ENCODE measurements at places on chromosomes 7 and 10.

DNA sequence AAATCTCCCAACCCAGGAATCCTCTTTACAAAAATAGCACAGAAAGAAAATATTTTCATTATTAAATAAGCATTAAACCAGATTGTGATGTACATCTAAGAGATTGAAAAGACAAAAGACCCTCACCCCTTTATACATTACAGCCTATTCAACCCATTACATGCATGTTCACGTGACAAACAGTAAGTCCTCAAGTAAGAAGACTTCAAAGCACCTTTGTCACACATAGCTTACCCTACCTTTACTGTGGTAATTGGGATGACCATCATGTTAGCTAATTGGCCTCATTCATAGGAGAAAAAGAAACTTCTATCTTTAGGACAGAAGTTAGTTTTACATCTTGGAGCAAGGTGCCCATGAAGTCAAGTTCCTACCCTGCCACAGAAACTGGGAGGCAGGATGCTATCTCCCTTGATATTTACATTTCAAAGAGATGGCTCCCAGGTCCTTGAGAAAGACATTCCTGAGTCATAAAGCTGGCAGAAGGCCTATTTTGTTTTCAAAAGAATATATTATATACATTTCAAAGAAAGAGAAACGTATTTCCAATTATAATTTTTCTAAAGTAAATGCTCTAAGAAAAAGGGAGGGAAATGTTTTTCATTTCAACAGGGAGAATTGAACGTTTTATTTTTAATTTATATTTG, 48.1 kb downstream of the GNAI1 start:
- DNase-seq = no peak

DNA sequence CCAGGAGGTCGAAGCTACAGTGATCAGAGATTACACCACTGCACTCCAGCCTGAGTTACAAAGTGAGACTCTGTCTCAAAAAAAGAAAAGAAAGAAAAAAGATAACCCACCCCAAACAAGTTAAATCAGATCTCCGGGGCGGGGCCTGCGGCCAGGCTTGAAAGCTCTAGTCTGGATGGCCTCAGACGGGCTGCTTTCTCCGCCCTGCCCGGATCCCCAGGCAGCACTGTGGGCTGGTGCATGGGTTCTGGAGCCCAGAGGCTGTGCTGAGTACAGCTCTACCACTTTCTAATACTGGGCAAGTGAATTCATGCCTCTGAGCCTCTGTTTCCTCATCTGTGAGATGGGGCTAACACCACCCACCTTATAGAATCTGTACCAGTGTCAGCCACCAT, 83.7 kb downstream of the ZMIZ1 start:
- DNase-seq = no peak

DNA sequence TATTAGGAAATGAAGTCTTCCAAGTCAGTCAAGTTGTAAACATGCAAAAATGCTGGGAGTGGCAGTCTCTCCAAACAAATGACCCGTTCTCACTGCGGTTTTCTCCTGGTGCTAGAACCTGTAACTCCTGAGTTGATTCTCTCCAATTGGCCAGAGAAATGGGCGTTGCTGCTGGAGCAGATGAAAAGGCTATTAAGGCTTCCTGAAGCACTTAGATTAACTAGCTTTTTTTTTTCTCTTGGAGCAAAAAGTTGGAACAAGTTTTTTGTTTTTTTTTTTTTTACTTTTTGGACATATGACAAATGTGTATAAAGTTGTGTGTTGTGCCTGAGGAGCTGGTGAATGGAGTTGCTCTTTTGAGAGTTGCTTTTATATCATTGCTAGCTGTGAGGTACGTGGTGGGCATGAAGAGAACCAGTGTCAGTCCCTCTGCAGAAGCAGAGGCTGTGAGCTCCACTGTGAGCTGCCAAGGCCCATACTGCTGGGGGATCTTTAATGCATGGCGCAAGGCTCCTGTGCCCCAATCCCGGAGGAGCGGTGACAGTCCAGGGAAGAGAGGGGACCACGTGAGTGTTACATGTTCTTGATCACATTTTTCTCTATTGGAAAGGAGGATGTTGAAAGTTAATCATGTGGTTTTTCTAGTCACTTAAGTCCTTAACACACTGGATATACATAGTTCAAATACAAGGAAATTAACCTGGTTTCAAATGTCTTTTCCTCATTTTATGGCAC, 393.6 kb upstream of the GALNT17 start:
- no peak for DNase-seq

- no peak for DNase-seq
Measured at GRCh38 chr10:50619882-50620281, 3.9 kb downstream of the SGMS1 start.

GRCh38 chr7:74554178-74554577, 100.5 kb downstream of the GTF2IRD1 start:
- DNase-seq = no peak

DNA sequence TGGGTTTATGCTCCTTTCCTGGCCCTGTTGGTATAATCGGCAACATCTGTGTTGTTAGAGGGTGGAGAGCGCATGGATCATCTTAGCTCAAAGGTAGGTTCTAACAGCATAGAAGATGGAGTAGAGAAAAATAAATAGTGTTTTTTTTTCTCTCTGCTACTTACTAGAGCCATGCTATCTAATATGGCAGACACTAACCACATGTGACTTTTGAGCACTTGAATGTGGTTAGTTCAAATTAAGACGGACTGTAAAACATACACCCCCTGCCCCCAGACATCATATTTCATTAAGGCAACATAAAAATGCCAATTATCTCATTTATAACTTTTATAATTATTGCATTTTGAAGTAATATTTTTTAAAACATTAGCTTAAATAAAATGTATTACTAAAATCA, 525.1 kb downstream of the KIF20B start:
- DNase-seq = no peak

DNA sequence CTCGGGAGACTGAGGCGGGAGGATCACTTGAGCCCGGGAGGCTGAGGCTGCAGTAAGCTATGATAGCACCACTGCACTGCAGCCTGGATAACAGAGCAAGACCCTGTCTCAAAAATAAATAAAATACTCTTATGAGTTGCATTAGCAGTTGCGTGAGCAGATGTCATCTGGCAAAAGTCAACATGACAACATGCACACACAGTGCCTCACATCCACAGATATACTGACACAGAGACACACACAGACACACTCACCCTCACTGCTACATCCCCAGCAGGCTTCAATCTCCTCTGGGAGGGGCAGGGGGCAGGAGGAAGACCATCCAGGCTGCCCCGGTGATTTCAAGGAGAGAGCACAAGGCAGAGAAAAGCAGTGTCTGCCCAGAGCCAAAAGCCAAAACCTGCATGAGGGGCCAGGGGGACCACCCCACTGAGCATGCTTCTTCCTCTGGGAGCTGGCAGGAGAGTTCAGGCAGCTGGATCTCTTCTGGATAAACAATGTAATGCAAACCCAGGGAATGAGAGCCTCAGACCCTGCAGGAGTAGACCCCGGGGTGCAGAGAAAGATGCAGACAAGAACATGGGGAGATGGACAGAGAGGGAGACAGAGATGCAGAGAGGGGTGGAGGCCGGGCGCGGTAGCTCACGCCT, 9.6 kb upstream of the ELN start:
- DNase-seq = no peak
